ENCODE measurements at places on chromosomes 5 and 9.

- no peak for DNase-seq
Observed at GRCh38 chr9:21668516-21668915, 133.9 kb upstream of the MTAP start.

GRCh38 chr9:95193067-95193466, 124.4 kb downstream of the FANCC start:
- no peak for DNase-seq

GRCh38 chr5:115636008-115636407, 10.2 kb upstream of the TMED7 start:
- no peak for DNase-seq

DNA sequence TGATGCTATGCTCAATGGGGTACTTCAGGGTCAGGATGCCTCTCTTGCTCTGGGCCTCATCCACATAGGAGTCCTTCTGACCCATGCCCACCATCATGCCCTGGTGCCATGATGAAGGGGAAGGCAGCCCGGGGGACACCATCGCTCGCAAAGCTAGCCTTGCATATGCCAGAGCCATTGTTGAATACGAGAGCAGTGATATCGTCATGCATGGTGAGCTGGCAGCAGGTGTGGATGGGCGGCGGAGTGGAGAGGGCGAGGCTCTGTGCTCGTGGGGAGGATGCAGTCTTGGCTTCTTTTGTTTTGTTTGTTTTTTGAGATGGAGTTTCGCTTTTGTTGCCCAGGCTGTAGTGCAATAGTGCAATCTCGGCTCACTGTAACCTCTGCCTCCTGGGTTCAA, 17.2 kb upstream of the SPZ1 start:
- DNase-seq, result no peak

- DNase-seq, result no peak
Observed at GRCh38 chr5:101997235-101997634, 298.8 kb downstream of the SLCO4C1 start.

DNA sequence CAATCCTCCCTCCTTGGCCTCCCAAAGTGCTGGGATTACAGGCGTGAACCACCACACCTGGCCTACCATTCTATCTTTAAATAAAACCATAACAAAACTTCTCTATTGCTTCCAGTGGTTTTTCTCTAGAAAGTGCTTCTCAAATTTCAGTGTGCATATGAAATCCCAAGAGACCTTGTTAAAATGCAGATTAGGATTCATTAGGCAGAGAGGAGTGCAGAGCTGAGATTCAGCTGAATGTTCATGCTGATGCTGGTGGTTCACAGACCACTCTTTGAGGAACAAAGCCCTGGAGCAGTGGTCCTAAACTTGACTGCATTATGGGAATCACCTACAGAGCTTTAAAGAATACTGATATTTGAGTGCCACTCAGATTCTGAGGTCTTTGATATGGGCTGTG, 28.2 kb downstream of the CARD6 start:
- DNase-seq, result no peak

Data from NCI-H510A (cell line).